ENCODE measurements at places on chromosomes 2 and 18. TPM values are rescaled to one million over a fixed set of nuclear protein-coding genes. Genes with fewer than 3 reads are reported as not detected.

GRCh38 chr18:54086046-54086802 is 138.2 kb downstream of the MBD2 start:
- no peak for DNase-seq

Gene CD207
- not detected for total RNA-seq

- DNase-seq, result no peak
Measured at GRCh38 chr2:216107760-216108159, 1.4 kb upstream of the XRCC5 start.

Gene PROKR1
- 2.7 TPM for total RNA-seq

Gene PRKD3
- 51.0 TPM for total RNA-seq

DNA sequence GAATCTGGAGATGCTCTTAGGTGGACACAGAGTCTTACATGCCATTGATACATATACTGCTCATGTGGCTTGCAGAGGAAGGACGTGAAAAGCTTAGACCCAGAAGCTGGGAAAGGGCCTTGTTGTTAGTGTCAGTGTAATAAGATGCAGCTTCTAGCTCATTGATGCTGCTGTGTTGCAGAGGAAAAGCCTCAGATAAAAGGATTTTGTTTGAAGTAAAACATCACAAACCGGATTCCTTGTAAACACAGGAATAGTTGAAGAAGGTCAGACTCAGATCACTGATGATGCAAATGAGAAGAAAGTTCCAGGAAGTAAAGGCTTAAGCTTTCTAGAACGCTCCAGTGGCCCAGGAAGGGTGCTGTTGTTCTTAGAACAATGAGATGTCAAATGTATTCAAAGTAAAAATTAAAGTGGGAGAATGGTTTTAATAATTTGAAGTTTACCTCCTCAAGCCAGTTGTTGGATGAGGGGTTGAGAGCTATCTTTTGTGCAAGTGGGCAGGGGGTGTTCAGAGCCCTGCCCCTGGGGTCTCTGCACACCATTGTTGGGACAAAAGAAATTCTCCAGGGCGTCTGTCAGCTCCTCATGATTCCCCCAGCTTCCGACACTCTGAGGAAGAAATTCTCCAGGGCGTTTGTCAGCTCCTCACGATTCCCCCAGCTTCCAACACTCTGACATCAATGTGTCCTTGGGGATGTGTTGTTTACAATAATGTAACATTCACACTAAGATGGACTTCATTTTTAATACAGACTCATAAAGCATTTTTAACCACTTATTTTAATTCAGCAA is 61.3 kb upstream of the CHMP1B start:
- DNase-seq, result no peak

- DNase-seq, result no peak
Measured at GRCh38 chr2:130874512-130874911, 37.8 kb downstream of the ARHGEF4 start.

DNA sequence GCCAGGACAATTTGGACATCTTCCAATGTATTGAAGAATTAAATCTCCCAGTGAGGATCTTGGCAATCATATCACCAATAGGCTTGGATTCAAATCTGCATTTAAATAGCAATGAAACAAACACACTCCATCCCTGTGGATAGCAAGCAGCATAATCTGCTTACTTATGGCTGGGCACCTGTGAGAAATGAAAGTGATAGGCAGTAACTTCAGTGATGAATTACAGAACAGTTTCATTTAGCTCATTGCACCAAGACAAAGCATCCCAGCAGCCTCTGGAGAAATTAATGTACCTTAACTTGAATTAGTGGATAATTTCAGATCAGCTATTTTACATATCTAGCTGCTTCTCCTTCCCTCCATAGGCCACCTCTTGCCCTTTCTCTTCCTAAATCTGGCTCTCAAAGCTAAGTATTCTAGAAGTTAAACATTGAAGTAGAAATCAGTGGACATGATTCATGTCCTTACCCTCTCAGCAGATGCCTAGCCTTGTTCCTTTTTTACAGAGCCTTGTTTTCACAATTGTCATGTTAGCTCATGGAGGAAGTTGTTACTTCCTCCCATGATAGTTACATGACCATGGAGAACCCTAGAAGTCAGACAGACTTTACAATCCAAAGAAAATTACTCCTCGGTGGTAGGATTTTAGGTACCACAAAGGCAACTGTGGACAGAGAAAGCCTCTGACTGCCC is 88.5 kb upstream of the TACR1 start:
- no peak for DNase-seq

Gene SNRNP27
- 38.4 TPM for total RNA-seq

GRCh38 chr2:205657579-205657978 is 24.7 kb upstream of the NRP2 start:
- no peak for DNase-seq

Gene LIPG
- total RNA-seq, result 10.0 TPM

DNA sequence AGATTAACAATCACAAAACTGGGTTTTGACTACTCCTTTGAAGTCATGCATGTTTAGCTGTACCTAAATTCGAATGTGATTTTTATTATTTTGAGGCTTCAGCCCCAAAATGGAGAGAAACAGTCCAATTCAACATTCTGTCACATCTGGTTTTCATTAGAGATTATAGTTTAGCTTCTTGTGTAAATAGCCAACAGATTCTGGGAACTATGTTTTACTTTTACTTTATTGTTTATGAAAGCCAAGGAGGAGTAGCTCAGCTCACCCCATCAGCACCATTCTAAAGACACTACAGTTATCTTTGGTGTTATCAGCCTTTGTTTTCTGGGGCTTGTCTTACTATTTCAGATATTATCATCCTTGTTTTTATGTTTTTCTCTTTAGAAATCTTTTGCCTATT is 465.0 kb upstream of the CWC22 start:
- no peak for DNase-seq

DNA sequence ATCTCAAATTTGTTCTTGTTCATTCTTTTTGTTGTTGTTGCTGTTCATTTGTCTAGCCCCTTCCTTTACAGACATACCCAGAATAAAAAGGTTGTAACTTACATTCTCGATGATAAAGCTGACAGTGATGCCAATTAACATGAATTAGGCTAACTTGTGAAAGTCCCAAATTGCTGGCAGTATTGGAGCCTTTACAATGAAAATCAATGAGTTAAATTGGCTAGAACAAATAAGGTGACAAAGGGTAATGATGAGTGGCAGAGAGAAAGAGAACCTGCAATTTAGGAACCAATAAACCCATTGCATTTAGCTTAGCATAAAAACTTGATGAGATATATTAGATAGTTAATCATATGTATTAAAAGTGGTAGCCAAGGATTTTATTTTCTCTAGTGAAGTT is 521.0 kb downstream of the ADCYAP1 start:
- DNase-seq, result no peak

Gene MYOM1
- total RNA-seq, result 3.7 TPM

Gene CTAGE1
- not detected for total RNA-seq

DNA sequence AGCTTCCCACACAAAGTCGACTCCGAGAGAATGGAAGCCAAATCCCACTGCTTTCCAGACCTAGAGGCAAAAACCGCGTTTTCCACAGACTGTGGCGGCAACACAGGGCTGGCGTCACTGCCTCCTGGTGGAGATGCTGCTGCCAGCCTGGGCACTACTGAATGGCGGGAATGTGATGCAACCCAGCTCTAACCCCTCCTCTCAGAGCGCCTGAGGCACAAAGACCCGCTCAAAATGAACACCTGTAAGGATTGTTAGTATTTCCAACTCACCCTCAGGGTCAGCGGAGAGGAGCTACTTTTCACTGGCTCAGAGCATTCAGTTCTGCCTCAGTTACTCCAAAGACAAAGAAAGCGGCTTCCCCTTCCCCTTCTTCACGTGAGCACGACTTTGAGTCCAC is 548.0 kb upstream of the SALL3 start:
- no peak for DNase-seq

Gene TMEM247
- total RNA-seq, result not detected

- DNase-seq, result no peak
Measured at GRCh38 chr2:101030866-101031554, 28.9 kb downstream of the RPL31 start.

- DNase-seq, result no peak
Measured at GRCh38 chr2:30915486-30915885, 108.2 kb upstream of the CAPN13 start.

Gene CHST10
- total RNA-seq, result 26.9 TPM

DNA sequence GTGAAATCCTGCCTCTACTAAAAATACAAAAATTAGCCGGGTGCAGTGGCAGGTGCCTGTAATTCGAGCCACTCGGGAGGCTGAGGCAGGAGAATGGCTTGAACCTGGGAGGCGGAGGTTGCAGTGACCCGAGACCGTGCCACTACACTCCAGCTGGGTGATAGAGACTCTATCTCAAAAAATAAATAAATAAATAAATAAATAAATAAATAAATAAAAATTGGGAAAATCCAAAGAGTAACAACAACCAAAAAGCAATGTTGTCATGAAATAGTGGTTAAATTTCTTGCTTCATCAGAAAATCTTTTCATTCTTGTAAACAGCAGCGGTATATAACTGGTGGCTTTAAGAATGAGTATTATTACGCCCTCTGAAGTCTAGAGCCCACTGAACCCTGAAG is 54.4 kb downstream of the HEATR5B start:
- no peak for DNase-seq
